ENCODE measurements at places on chromosomes 5 and 9.
A peak's percentile ranks its signal among the peaks of the same experiment; 100 is the strongest.

DNA sequence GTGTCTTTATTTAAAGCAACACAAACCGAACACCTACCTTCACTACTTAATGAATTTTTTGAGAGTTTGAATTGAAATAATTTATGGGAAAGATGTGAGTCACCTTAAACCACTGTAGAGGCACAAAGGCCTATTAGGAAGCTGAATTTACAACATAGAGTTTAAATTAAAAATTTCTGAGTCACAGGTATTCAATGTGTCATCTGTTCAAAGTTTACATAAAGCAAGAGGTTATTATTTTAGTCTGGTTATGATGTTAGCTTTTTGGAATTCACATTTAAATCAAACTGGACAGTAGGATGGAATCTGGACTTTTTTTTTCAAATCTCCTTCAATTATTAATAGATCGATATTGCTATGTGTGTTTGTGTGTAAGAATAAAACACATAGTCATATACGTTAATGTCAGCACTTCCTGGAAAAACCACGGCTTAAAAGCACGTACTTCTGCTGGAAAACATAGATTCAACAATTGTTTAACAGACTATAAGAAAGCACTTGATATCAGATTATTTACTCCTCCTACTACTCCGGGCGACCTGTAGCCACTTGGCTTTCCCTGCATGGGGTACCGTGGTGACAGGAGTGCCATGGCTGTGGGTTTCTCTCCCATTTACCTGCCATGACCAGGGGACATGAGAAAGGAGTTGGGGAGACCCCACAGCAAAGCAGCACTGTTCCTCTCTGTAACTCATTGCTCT, 638.6 kb downstream of the SEMA5A start:
- peak; percentile 91 for DNase-seq

DNA sequence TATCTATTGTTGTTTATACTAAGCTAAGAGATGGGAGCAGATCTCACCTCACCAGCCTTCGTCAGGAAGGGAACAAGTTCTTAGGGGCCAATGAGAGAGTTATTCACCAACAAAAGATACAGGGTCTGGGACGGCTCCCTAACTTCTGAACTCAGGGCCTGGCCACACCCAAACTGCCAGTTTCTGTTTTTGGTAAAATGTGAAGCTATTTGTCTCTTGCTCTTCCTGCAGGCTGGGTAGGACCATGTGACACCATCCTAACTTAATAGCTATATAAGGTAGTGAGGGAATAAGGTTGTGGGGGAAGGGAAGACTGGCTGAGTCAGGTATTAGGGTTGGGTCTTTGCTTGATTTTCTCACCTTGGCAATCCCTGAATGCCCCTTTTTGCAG, 480.5 kb downstream of the KDM4C start:
- no peak for DNase-seq

- peak; percentile 65 for DNase-seq
Observed at GRCh38 chr5:152673601-152674000, 268.5 kb upstream of the NMUR2 start.

GRCh38 chr5:59123595-59124561, 541.0 kb downstream of the RAB3C start:
- DNase-seq: no peak

DNA sequence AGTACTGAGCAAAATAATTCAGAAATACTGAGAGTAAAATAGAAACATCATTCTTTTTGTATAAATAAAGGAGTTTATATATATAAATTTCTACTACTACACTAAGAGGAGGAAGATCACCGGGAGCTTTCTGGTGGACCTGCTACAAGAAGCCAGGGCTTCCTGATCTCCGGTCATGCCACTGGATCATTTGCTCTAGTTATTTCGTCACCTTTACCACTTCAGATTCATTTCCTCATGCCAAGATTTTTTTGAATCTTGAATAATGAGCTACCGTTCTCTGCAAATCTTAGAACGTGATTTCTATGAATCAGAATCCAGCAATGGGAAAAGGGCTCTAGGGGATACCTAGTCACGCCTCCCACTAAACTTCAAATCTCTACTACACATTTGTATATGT, 51.9 kb upstream of the TBC1D9B start:
- DNase-seq: no peak

All from kidney tubule cell (primary cell).